ENCODE measurements at places on chromosomes 2 and 18.

DNA sequence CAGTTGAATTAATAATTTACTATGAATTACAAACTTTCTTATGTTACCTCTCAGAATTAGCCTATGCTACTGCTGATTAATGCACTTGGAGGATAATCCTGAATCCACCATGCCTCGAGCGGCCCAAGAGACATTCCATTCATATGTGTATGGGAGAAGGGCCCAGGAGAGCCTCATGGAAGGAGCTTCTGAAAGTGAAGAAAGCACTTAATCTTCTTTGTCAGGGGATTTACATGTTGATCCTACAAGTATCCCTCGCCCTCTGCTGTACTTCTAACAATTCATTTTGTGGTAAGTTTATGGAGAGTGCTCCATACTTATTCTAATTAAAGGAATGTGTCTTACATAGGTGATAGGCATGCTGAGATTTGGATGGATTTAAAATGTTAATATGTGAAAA lies 1189.1 kb upstream of the NXPH2 start:
- no peak for DNase-seq

GRCh38 chr2:208046686-208047085 lies 21.4 kb upstream of the PLEKHM3 start:
- no peak for DNase-seq

- DNase-seq = no peak
Measured at GRCh38 chr2:199085261-199085660, 372.5 kb downstream of the SATB2 start.

- DNase-seq = no peak
Measured at GRCh38 chr2:174595891-174596397, 1.7 kb downstream of the WIPF1 start.

DNA sequence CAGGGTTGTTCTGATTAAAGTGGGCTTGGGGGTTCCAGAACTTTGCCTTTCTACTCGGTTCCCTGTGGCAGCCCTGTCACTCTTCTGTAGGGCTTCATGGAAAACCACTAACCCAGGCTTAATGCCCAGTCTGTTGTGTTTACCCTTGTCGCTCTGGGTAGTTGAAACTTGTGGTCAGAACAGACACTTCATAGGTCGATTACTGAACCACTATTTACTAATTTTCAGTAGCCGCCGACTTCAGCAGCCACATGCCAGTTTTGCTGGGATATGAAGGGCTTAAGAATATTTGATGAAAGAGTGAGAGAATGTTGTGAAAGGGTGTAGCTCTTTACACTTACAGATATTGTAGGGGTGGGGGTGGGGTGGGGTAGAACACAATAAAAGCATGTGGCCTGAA lies 362.3 kb downstream of the RND3 start:
- no peak for DNase-seq

GRCh38 chr2:47864566-47864965 lies 41.7 kb downstream of the FBXO11 start:
- DNase-seq = no peak

DNA sequence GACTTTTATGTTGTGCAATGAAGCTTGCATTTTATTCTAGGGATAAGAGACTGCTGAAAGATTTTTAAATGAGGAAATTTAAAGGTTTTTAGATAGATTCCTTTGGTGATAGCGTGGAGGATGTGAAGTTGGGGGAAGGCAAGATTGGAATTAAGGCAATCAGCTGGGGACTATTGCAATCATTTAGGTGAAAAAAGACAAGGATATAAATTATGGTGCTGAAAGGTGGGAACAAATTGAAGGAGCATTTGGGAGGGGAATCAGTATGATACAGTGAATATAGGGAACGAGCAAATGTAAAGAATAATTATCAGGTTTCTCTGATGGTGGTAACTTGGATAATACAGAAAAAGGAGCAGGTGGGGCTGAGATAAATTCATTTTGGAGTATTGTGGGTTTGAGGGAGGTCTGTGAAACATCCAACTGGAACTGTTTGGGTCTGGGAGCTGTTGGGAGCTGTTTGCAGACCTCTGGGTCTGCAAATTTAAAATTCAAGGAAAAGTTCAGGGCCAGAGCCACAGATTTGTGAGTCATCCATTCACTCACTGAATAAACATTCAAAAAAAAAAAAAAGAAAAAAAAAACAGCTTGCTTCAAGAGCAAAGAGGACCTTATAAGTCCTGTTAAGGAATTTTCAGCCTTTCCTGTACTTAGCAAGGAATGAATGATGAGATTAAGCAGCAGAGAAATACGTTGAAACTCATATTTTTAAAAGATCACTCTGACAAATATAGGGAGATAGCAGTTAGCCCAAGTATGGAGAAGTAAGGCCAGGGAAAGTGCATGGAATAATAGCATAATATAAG lies 257.5 kb upstream of the FN1 start:
- DNase-seq = no peak

DNA sequence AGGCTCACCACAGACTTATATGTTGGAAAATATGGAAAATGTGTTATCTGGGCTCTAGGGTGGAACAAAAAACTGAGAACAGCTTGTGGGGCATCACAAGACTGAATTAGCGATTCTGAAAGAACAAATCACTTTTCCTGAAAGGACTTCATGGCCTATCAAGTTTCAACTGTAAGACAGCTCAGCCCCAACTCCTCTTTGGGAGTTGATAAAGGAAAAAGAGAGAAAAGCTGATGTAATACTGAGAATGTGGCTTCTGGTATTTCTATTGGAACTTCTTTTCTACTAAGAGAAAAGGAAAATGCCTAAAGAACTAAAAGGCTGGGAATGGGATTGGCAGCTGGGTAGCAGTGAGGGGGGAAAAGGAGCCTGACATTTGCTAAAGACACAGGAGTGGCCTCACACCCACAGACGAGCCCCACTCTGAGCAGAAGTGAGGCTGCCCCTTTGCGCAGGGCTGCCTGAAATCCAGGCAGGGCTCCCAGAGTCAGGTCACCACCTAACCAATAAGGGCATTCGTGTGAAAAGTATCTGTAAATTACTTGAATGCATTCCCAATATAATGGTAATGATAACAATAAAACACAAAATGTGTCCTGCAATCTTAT lies 75.6 kb downstream of the LRP2 start:
- no peak for DNase-seq

GRCh38 chr2:181594322-181594721 lies 62.6 kb downstream of the CERKL start:
- no peak for DNase-seq

GRCh38 chr2:222703886-222704285 lies 32.4 kb downstream of the MOGAT1 start:
- no peak for DNase-seq

DNA sequence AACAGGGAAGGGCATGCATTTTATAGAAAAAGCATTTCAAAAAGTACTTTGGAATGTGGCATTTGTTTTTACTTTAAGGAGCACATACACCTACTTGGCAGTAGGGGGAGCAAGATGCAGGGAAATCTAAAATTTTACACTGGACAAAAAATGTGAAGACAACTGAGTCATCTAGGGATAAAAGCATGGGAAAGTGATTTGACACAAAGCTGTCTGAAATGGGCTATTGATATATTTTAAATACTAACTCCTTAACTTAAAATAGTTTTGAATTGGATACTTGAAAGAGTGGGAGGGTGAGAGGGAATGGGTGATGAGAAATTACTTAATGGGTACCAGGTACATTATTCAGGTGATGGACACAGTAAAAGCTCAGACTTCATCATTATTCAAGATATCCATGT lies 15.8 kb downstream of the TMEM200C start:
- no peak for DNase-seq

GRCh38 chr2:2743164-2743571 lies 412.1 kb upstream of the MYT1L start:
- no peak for DNase-seq

DNA sequence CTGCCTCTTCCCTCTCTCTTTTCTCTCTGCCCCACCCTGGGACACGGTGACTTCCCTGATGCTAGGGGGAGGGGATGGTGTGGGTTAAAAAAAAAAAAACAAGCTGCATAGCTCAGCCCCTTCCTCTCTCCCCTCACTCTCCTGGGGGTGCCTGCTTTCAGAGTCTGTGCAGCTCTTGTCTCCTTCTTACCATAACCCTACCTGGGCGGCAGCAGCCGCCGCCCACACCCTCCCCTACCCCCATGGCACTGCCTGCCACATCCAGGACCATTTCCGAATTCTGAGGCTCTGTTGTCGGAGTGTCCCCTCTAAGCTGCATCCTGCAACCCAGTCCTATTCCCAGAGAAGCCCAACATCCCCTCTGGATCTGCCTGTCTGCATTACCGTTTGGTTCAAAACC lies 16.0 kb downstream of the TTC32 start:
- no peak for DNase-seq

- DNase-seq = no peak
Measured at GRCh38 chr18:68394705-68395104, 320.2 kb downstream of the TMX3 start.

DNA sequence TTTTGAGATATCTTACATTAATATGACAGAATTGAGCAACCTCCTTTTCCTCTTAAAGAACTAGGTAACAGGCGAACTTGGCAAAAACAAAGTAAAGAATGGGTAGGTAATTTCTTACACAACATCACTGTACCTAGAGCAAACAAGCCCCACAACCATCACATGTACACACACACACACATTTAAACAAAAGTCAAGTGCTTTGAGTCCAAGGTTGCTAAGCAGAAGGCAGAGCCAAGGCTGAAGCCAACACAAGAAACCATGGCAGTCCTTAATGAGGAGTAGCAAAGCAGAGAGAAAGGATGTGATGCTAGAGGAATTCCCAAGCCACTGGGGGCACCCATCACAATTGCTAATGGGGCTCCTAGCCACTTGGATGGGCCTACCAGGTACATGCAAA lies 164.1 kb downstream of the PAX3 start:
- DNase-seq = no peak

- DNase-seq = peak; percentile 83
Measured at GRCh38 chr2:219498280-219499057, at the start of gene GMPPA. TSS of gene GMPPA (plus strand) at chr2:219498891. CDS start at chr2:219499976, 1,085 bp downstream.

GRCh38 chr18:58195278-58195765 lies 151.3 kb downstream of the NEDD4L start:
- no peak for DNase-seq

DNA sequence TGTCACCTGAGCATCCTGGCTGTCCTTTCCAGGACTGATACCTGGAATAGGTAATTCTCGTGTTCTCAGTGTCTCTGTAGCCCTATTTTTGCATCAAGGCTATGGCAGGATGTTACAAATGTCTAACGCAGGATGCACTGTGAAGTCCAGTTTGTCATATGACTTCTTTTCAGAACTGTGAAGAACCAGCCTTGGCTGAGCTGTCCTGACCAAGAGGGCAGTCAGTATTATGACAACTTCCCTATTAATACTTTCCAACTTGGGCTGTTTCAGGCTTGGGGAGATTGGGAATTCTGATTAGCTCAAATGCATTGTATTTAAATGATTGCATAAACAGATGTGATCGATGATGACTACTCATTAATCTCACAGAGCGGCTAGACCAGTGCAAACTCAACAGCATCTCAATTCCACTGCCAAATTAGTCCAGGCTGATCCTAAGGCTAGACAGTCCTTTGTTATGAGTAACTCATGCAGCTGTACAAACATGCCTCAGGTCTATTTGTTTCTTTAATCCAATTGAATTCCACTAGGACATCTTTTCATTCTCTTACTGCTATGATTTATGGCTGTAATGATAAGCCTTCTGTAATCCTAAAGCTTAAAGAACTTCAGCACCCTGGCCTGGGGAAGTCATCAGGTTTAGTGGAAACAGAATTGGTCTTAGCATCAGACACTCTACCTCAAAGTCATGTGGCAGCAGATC lies 331.6 kb downstream of the KCNS3 start:
- DNase-seq = no peak

DNA sequence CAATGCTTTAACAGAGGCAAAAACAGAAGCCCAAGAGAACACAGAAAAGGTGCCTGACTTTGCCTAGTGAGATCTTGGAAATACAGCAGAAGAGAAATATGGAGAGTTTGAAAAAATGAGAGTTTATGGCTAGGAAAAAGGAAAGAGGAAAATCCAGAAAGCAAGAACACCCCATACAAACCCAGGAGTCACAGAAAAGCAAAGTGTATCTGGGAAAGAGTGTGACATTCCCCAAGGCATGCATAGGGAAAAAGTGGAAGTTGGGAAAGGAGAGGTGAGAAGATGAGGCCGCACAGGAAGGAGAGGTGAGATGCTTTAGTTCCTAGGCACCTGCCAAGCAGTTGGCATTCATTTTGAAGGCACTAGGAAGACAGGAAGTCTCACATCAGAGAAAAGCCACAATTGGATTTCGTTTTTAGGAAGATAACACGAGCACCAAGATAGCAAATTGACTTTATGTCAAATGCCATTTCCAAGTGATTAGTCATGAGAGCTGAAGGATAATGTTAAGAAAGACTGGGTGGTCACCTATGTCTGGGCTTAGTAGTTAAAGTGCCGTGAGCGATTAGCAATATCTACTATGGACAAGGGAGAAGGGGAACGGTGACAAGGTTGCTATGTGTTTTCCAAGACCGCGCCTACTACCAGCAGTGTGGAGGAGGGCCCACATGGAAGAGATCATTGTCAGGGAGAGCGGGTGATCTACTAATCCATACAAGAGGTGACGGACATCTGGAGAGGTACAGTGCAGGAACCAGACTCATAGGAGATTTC lies 224.1 kb upstream of the PARD3B start:
- DNase-seq = no peak

GRCh38 chr18:24231773-24232735 lies 93.2 kb downstream of the CABYR start:
- DNase-seq = no peak

DNA sequence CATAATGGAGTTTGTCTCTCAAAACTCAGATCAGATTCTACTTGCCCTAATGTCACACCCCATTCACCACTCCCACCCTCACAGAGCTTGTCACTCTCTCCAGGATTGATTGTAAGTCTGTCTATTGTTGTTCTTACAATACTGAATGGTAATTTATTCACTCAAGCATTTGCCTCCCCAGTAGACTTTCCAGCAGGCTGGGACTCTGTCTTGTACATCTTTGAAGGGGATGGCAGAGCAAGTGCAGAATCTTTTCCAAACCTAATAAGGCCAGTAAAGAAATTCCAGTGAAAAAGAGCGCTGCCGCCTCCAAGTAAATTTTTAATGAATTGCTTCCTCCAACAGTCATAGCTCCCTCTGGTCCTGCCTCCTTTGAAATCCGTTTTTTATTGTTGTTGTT lies 56.9 kb downstream of the RBM43 start:
- no peak for DNase-seq

- no peak for DNase-seq
Measured at GRCh38 chr18:59249199-59249774, 24.0 kb downstream of the RAX start.

DNA sequence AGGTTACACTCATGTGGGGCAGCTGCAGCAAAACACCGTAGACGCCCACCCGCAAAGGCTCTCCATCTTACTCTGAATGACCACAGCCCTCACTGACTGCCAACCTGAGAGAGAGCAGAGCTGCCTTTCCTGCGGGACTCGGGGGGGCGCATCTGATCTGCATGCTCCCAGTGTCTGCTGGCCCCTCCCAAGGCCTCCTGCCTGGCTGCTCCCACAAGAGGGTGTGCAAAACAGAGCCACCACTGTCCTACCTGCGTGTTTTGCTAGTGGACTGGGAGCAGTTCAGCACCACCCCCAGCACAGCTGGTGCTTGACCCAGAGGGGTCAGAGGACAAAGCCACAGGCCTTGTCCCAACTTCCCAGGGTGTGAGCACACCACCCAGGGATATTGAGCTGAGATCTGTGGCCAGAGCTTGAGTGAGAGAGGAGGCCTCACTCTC lies 76.4 kb downstream of the MYO3B start:
- DNase-seq = no peak

Data from activated CD4-positive, alpha-beta T cell treated with anti-CD3 and anti-CD28 coated beads for 1 hour (primary cell).